Left lung (tissue), 14 donors: ENCODE measurements at places on chromosomes 6 and 20. TPM values are rescaled to one million over a fixed set of nuclear protein-coding genes. Genes with fewer than 3 reads are reported as not detected.

- H3K4me3 ChIP-seq = no peak overlapping the region
Measured at GRCh38 chr20:61299618-61300017, 47.6 kb downstream of the CDH4 start.

DNA sequence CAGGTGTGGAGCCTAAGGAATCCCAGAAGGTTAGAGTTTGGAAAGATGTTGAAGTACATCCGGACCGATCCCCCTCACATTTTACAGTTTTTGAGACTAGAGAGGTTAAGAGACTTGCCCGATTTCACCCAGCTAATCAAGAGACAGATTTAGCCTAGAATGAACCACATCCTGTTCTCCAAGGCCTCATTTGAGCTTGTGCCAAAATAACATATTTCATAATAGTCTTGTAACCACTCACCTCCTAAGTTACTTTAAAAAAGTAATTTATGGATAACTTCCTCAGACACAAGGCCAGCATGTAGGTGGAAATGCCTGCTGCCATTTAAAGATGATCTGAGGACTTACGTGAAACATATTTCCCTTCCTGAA, 39.8 kb upstream of the ARHGAP18 start:
- no peak for DNase-seq
- H3K4me3 ChIP-seq = no peak overlapping the region
- peak overlapping the region; percentile 64 for H3K27ac ChIP-seq
- peaks cover 15% of the 10 kb centered on the region for H3K4me1 ChIP-seq

COX4I2 gene
- 13.5 TPM for total RNA-seq

DNA sequence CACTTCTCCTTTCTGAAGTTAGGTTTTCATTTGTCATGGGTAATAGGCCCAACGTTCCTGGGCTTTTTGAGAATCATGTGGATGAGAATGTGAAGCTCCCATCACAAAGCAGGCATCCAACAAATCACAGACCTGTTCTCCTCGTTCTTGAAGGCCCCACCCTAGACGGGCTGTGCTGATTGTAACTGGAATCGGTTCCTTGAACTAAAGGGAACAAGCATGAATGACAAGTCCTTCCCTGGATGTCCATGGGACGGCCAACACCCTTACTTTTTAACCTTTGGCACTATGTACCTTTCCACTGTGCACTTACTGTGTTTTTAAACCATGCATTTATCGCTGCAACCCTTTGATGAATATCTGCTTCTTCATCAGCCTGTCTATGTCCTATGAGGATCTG, 438.2 kb downstream of the CD83 start:
- no peaks in the 10 kb centered on the region for H3K27me3 ChIP-seq
- DNase-seq = no peak
- H3K4me3 ChIP-seq = no peak overlapping the region
- no peaks in the 10 kb centered on the region for H3K4me1 ChIP-seq
- H3K36me3 ChIP-seq = no peaks in the 10 kb centered on the region

OR2H1 gene
- total RNA-seq = not detected

- DNase-seq = peak; percentile 45
- H3K4me3 ChIP-seq = no peak overlapping the region
Measured at GRCh38 chr6:167683028-167683862, 143.5 kb upstream of the AFDN start.
